ENCODE measurements at places on chromosomes 12 and 14.

- no peak for DNase-seq
Observed at GRCh38 chr14:96754162-96754844, 42.9 kb upstream of the VRK1 start.

- DNase-seq, result no peak
Observed at GRCh38 chr14:51145246-51145645, 50.3 kb upstream of the TRIM9 start.

- DNase-seq, result peak; percentile 90
Observed at GRCh38 chr12:49244176-49244575, 20.7 kb upstream of the TUBA1C start.

- DNase-seq, result no peak
Observed at GRCh38 chr12:101832030-101832429, 1.3 kb upstream of the GNPTAB start.

- no peak for DNase-seq
Observed at GRCh38 chr14:76134231-76134630, 17.5 kb upstream of the GPATCH2L start.
